ENCODE measurements at places on chromosomes 3 and 15. TPM values are rescaled to one million over a fixed set of nuclear protein-coding genes. Genes with fewer than 3 reads are reported as not detected.

DNA sequence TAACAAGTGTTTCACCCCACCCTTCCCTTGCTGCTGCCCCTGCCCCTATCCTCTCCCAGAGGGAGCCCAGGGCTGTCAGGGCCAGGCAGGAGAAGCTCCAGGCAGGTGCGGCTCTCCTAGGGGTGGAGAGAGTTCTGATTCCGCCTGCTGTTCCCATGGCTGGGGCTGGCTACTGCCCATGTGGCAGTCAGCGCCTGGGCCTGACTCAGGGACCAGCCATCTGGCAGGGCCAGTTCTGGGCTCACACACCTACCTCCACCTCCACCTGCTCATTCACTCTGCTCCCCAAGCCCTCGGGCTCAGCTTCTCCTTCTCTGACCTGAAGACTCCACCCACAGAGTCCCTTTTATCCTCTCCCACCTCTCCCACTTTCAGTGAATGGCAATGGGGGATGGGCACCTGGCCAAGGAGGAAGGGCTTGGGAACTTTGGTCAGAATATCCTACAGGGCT lies 23.4 kb downstream of the AMOTL2 start:
- DNase-seq = peak; percentile 73

FBXO40 gene
- total RNA-seq = not detected

DNA sequence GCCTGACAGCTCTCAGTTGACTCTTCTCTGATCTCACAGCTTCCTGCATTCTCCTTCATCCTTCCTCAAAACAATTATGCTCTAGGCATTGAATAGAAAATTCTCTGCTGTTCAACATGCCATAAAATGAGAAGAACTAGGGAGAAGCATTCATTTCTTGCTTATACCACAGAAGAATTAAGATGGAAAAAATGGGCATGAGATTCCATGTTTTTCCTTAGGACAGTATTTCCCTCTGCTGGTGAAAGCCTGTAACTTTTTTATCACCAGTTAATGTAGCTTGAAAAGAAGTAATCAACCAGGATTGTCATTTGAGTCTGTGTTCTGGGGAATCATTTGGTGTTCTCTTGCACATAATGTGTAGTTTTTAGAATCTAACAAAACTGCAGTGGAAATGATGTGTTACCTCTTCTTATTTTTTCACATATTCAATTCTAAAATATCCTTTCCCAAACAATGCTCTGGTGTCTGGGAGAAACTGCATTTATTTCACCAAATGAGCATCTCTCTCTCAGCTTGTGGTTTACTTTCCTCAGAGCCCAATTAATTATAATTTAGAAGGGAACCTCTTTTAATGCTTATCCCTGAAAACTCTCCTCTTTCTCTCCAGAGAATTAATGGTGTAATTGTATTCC lies 92.8 kb upstream of the DCBLD2 start:
- no peak for DNase-seq

DNA sequence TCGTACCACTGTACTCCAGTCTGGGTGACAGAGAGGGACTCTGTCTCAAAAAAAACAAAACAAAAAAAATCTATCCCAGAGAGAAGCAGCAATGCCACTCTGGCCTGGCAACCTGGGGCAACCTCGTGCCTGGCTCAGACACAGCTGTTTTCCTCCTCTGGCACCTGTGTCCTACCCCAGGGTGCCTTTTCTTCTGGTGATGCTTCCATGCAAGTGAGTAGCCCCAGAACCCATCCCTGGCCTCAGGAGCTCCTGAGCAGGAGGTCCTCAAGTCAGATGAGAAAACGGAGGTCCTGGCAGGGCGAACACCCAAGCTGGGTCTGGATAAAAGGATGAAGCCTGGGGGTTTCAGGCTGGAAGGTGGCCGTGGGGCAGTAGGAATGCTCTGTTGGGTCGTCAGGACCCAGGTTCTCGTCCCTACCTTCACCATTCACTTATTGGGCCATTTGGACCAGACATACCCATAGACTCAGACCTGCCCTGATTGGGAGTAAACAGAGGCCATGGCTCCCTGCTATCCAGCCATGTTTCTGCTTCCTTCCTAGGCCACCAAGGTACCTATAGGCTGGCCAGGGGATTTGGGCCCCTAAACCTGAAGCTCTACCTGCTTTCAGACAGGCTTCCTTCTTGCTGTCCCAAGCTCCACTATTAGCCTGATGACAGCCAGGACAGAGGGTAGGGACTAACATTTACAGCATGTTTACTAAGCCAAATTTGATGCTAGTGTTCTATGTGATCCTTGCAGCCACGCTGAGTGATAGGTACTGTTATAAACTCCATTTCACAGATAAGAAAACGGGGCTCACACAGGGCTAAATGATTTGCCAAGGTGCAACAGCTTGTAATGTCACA lies 102.2 kb downstream of the DAPK2 start:
- peak; percentile 27 for DNase-seq

SAMMSON gene
- total RNA-seq = 0.55 TPM

GRCh38 chr15:66673410-66674322 lies 28.4 kb upstream of the SMAD6 start:
- peak; percentile 98 for DNase-seq

DNA sequence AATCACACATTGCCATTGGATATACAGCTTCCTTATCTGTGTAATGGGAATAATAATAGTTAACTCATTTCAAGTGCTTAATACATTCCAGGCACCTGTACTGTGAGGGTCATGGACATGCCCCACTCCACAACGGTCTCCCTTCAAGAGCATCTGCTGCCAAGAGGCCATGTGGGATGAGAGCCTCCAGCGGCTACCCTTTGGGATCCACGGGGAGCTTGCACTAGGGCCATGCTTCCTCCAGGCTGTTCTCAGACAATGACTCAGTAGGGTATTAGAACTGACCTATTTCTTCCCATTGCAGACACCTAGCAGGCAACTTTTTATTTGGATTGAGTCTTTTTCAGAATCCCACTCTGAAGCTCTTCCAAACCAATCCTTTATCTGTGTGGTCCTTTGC lies 1078.9 kb downstream of the TUSC7 start:
- DNase-seq = peak; percentile 51

- DNase-seq = no peak
Observed at GRCh38 chr15:76312540-76313174, 1.4 kb upstream of the ETFA start.

TMEM207 gene
- total RNA-seq = not detected

GRCh38 chr3:51514210-51514609 lies 14.4 kb upstream of the DCAF1 start:
- DNase-seq = no peak

SECISBP2L gene
- 41.2 TPM for total RNA-seq

- no peak for DNase-seq
Observed at GRCh38 chr3:142852009-142852408, 36.9 kb downstream of the PCOLCE2 start.

DNA sequence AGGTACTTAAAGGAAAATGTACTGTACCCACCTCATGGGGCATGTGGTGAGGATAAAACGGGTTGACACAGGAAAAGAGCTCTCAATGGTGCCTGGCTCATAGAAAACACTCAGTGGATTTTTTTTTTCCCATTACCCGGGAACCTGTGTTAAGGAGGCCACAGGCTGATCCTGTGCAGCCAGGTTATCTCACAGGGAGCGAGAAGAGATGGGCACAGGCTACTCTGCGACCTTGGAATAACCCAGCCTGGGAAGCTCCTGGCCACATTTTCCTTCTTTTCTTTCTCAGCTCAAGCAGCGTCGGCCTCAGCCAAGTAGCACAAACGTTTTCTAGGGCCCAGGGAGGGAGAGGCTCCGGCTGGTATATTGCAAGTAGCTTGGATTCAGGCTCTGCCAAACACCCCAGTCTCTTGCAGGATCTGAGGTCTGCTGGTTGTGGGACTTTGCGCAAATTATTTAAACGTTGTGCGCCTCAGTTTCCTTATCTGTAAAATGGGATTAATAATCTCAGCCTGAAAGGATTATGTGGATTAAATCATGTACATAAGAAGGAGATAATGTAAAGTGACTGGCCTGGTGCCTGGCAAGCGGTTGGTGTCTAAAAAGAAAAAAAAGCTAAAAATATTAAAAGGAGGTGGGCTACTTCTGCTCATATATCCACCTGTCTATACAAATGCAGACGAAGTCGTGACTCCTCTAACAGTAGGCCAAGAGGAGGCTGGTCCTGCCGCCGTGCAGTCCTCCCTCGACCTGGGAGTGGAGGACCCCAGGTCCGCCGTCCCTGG lies 2.2 kb downstream of the FURIN start:
- DNase-seq = peak; percentile 69

COLQ gene
- total RNA-seq = 2.0 TPM

ALPK3 gene
- 94.1 TPM for total RNA-seq

DNA sequence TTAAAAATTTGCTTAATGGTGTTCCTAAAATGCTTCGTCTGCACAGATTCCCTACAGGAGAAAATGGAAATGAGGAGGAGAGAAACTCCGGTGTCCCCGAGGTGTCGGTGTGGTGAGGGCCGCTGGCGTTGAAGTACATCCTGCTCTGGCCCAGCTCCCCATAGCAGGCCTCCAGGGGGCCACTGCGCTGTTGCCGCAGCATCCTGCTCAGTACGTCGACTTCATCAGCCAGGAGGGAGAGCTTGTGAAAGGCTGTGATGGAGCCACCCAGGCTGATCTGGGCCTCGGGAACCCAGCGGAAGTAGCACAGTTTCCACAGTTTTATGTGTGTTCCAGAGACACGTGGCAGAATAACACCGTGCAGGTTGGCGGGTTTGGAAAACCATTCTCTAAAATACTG lies 37.8 kb downstream of the FAN1 start:
- no peak for DNase-seq

GRCh38 chr3:132549890-132550578 lies 47.0 kb upstream of the ACKR4 start:
- no peak for DNase-seq

DNA sequence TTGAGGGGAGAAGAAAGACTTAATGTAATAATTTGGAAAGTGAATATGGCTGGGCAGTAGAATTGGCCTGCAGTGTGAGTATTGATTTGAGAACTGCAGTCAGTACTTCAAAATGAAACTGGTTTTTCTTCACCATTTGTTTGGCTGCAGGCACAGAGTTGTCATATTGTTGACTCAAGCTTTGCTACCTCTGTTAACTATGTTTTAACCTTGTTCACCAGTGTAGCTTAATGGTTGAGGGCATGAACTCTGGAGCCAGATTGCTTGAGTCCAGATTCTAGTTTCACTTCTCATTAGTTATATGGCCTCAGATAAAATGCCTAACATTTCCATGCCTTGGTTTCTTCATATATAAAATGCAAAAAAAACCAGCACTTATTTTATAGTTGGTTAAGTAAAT lies 64.1 kb downstream of the CFAP44 start:
- DNase-seq = no peak

DNA sequence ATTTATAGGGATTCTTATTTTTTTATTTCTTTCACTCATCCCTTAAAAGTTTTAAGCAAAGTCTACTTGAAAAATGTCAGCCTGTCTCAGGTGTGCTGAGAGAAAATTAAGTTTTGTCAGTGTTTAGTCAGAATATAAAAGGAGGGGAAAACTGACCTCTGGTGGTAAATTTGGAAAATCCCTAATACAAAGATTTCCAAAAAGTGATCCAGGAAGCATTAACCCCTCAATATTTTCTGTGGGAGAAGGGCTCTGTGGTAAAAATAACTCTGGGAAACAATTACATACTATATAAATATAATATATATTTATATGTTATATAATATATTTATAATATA lies 41.0 kb upstream of the FRMD4B start:
- DNase-seq = no peak

ECE2 gene
- total RNA-seq = not detected

DNA sequence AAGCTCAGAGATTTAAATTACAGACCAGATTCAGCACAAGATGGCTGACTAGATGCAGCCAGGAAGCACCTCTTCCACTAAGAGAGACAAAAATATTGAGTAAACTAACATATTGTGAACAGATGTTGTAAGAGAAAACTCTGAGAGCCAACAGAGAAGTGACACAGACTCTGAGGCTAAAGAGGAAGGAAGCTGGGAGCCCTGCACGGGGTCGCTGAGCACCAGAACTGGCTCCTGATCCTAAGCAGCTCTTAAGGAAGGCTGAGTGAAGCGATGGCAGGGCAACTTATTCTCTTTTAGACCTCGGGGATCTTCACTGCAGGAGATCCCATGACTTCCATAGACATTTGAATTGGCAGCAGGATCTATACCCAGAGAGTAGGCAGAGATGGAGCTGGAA lies 578.0 kb upstream of the GRM7 start:
- no peak for DNase-seq

FOXL2 gene
- total RNA-seq = 0.27 TPM

- no peak for DNase-seq
Observed at GRCh38 chr15:28981351-28981720, 95.6 kb downstream of the APBA2 start.

- no peak for DNase-seq
Observed at GRCh38 chr3:161171113-161171512, 50.0 kb upstream of the NMD3 start.

- DNase-seq = no peak
Observed at GRCh38 chr3:108130701-108131474, 40.1 kb upstream of the CD47 start.

- DNase-seq = no peak
Observed at GRCh38 chr3:1216856-1217255, 124.0 kb downstream of the CNTN6 start.

- DNase-seq = no peak
Observed at GRCh38 chr15:101090428-101090790, 161.4 kb downstream of the CHSY1 start.

DNA sequence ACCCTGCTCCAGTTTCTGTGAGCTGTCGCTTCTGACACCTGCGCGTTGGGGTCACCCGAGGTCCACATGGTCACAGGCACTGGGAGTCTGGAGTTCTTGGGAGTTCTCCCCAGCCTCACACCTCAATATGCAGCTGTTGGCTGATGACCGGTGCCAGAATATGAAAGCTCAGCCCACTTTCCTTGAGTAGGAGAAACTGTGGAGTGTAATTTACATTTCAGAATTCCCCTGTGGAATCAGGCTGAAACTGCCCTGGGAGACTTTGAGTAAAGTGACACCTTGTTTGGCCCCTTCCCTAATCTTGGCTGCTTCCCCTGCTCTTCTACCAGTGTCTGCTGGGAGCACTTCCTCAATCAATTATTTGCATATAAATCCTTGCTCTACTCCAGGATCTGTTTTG lies 255.9 kb downstream of the NFKBIZ start:
- no peak for DNase-seq

DNA sequence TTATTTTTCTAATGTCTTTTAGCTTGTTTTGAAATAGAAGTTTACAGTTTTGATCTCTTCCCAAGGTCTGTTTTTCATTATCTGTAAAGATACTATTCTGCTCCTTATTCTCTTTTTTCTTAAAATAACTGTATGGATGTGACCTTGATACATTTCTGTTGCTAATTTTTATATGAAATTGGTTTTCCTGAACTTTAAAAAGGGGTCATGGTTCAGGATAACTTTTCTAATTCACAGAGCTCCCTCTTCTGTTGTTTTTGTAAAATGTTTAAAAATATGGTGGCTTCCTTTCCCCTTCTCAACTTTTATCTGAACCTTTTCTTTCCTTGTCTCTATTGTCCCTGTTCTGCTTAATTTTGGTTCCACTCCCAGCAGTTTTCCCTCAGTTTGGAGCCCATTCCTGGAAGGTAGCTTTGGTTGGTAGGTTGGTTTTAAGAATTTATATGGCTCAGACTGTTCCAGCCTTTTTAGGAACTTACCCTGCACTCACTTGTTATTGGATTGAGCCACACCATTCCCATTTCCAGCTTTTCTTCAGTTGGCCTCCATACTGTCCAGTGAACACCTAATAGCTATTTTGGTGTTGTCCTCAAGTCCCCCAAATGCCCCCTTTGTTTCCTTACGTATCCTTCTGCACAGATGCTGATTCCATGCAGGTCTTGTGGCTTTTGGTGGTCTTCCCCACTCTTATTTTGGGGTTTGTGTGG lies 70.3 kb downstream of the SLMAP start:
- DNase-seq = no peak

GASK1A gene
- 4.3 TPM for total RNA-seq

GOLGA8H gene
- 0.57 TPM for total RNA-seq

- DNase-seq = no peak
Observed at GRCh38 chr3:58143417-58144055, 67.2 kb downstream of the DNASE1L3 start.

- no peak for DNase-seq
Observed at GRCh38 chr15:42275780-42276391, 2.7 kb upstream of the TMEM87A start.
